ENCODE measurements at places on chromosomes 4 and X.

- no peak for DNase-seq
Measured at GRCh38 chr4:89741768-89742167, 95.2 kb downstream of the SNCA start.

DNA sequence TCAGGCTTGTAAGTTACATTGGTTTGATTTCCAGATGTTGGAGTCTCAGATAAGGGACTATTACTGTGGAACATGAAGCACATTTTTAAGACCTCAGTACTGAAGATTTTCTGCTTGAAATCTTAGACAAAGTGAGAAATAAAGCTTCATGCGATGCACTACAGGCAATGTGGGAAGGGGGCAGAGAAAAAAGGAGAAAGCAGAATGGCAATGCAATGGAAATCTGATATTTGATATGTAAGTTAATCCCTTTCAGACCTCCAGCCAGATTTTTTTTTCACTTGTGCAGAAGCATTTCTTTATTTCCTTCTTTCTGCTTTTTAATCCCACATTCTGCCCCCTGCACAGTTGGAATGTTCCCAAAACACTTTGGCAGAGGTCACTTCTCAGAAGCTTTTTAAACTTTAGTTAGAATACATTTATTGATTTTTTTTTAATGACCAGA is 174.3 kb downstream of the ADGRL3 start:
- DNase-seq: no peak

GRCh38 chr4:37754410-37755185 is 68.4 kb upstream of the RELL1 start:
- no peak for DNase-seq

DNA sequence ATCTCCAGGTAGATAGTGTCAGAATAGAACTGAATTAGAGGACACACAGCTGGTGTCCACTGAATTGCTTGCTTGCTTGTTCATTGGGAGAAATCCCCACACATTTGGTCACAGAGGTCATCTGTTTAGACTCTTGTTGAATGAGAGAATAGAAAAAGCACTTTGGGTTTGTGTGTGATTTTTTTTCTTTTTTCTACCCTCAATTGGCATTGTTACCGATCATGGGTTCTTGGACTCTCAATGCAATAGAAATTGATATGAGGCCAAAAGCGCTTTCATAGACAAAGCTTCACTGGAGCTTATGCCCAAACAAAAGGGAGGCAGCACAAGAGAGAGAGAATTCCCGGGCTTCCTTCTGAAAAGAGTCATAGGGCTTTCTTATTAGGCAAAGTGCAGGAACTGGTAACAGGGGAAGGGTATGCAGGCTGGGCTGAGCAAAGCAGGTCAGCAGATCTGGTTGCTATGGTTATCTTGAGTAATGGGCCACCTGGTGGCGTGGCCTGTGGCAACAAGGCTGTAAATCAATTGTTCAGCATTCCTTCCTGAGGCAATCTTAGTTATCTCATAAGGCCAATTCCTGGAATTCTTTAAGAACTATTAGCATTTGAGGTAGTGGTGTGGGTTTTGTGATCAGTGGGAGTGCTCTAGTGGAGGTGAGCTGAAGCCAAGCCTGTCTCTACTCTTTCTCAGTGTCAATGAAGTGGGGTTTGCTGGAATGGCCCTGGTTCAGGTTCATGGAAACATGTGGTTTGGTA is 5.3 kb upstream of the GPR82 start:
- DNase-seq: no peak
